ENCODE measurements at places on chromosomes 5 and 9.

GRCh38 chr9:74735761-74736160 lies 152.0 kb downstream of the TRPM6 start:
- DNase-seq, result no peak

GRCh38 chr5:103307470-103307869 lies 48.9 kb downstream of the MACIR start:
- no peak for DNase-seq

DNA sequence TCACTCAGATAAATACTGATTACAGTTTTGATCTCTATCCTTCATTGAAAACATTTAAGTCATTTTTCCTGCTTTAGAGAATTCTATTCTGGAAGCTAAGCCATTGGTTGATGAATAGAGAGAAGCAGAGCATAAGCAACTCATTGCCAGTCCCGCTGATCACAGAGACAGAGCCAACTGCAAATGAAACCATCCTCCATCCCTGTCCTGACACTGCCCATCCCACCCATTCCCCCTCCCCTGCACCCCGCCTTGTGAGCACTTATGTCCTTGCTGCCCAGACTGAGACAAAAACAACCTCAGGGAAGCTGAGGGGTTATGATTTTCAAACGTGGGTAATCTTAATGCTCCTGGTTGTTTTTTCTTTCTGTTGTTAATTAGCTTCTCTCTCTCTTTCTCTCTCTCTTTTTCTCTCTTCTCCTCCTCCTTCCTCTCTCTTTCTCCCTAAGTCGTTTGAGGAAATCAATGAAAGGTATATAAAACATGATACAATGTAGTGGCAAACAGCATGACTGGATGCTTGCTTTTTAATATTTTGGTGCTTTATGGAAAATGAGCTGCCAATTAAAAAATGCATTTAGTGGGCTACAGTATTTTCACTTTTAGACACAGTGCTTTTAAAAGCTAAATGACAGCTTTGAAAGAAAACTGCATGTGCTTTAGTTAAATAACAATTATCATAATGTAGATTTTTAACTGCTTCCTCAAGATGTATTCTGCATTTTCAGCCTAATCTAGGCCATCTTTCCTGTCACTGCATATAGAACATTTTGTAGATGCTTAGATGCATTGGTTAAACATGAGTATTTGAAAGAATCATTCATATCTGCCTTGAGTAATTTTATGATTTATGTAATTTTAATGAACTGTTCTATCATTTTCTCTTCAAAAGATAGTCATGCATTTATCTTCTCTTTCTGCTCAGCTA lies 57.3 kb downstream of the CMYA5 start:
- no peak for DNase-seq

- no peak for DNase-seq
Observed at GRCh38 chr5:150655221-150655620, 5.8 kb upstream of the MYOZ3 start.

- DNase-seq, result no peak
Observed at GRCh38 chr9:28770226-28770625, 1196.9 kb upstream of the C9orf72 start.

GRCh38 chr9:112887381-112887780 lies 3.3 kb downstream of the SLC46A2 start:
- no peak for DNase-seq

- DNase-seq, result no peak
Observed at GRCh38 chr5:122937914-122938313, 92.5 kb downstream of the SNX24 start.

DNA sequence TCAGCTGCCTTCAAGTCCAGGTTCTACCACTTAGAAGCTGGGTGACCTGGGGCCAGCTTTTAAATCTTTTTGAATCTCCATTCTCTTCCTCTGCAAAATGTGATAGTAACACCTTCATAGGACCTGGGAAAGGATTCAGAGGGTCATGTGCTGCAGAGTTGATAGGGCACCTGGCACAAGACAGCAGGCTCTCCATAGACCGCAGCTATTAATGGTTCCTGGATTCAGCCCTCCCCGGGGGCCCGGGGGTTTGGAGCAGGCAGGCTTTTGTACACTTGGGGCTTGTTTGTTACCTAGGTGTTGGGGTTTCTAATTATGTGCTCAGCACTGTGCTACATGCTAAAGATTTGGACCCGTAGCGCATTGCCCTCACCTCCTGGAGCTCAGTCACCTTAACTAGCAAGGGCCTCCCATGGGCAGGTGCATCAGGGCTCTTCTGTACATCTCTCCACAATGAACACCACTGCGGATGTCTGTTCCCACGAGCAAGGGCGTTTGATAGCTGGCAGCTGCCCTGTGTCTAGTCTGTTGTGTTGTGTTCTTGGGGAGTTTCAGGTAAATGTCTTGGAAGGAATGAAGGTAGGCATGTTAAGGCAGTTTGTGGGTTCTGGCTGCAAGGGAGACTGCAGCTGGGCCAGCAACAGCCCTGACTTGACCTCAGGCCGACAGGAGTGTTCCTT lies 12.1 kb downstream of the PRRC2B start:
- no peak for DNase-seq

DNA sequence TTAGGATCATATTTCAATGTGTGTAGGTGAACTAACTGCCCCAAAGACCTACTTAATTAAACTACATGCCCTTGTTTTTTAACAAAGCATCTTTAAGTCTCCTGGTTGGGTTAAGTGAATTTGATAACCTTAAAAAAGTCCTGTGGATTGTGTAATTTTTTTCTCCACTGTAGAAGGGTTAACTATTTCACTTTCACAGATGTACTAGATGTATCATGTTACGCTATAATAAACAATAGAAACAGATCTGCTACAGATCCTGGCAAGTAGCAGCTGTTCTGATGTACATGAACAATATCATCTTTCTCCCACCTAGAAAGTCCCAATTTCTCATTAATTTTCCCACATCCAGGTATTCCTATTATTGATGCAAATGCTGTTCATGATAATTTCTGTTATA lies 18.9 kb downstream of the KIF24 start:
- DNase-seq, result no peak

DNA sequence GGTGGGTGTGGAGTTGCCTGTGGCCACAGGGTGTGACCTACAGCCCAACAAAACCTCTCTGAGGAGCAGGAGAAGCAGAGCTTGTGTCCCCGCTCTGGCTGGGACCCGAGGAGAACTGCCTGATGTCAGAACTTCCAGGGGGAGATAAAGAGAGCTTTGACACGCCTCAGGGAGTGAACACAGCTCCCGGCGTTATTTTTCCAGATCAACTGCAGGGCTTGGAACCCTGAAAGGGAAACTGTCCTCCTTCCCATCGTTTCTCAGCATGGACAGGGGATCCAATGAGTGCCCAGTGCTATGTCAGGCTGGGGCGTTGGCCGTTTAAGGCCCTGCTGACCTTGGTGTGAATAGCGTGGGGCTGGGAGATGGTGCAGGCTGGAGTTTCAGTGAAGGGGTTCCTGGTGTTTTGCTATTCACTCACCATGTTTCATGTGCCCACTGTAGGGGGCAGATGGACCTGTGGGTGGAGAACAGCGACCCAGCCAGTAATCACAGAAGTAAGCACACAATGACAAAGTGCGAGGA lies 22.0 kb downstream of the GADD45G start:
- no peak for DNase-seq

DNA sequence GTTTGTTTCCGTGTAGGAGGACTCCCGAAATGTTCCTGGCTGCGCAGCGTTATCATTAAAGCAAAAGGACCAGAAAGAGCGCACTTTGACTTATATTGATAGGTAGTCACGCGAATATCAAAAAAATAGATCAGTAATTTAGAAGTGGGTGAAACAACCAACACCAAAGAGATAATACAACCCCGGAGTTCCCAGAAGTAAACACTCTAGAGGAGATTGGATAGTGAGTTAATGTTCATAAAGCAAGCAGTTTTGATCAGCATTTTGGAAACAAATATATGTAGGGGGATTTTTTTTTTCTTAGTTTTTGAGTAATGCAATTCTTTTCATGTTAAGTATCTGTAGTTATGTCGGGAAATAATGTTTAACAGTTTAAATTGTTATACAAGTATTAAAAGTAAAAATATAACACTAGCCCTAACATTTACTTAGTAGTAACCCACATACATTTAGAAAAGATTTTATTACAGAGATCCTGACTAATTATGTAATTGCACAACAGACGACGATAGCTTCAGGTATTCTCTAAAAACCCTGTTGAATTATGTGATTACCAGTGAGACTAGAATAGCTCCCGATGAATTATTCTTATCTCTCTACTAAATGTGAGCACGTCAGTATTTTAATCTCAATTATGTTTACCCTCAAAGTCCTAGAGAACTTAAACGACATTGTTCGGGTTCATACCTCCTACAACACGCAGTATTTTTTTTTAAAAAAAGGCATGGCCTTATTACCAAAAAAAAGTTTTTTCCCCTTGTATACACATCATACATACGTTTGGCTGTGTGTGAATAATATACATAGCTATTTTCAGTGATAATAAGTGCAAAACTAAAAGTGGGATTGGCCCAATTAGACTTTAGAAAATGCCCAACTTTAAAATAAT lies 9.4 kb upstream of the NFIB start:
- DNase-seq, result no peak

DNA sequence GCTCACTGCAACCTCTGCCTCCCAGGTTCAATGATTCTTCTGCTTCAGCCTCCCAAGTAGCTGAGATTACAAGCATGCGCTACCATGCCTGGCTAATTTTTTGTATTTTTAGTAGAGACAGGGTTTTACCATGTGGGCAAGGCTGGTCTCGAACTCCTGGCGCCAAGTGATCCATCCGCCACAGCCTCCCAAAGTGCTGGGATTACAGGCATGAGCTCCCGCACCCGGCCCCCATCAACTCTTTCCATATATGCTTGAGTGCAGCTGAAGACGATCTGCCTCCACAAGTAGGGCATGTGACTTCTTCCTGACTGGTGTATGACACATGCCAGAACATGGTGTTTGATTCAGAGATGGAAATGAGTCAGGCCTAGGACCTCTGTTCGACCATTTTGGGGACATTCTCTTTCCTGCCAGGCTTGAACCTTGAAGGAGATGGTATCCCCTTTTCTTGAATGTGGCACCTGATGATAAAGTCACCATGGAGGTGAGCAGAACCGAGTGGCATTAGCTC lies 7.5 kb upstream of the CNOT6 start:
- no peak for DNase-seq

DNA sequence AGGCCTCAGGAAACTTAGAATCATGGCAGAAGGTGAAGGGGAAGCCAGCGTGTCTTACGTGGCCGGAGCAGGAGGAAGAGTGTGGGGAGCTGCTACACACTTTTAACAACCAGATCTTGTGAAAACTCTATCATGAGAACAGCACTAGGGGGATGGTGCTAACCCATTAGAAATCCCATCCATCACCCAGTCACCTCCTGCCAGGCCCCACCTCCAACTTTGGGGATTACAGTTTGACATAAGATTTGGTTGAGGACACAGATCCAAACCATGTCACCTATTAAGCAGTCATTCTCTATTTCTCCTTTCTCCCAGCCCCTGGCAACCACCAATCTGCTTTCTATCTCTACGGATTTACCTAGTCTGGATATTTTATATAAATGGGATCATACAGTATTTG lies 26.9 kb downstream of the PBX3 start:
- no peak for DNase-seq

DNA sequence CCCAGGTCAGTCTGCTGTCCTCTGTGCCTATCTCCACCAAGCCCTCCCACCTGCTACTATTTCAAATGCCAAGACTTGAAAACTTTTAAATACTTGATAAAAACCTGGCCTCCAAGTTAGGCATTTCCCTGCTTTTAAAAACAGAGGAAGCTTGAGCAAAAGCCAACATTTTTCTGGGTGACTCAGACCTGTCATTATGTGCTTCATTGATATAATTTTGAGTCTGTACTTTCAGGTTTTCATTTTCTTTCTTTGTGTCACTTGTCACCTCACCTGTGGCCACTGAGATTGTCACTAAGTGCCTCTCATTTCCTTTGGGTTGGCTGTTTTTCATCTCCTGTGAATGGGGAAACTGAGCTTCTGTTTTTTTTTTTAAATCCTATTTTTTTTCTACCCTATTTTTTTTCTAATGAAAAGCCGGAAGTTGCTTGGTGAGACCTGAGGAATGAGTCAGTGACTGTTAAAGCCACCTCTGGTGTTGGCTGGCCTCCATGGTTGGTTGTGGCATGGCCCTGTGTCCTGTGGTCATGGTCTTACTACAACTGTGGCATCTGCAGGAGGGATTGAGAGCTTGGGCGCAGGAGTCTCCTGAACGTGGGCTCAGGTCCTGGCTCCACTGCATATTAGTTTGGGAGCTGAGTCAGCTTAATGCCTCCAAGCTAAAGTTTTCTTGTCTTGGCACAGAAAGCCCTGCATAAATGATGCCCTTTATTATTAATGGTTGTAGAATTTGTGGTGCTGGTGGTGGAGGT lies 56.7 kb downstream of the ARHGAP26 start:
- DNase-seq, result no peak

DNA sequence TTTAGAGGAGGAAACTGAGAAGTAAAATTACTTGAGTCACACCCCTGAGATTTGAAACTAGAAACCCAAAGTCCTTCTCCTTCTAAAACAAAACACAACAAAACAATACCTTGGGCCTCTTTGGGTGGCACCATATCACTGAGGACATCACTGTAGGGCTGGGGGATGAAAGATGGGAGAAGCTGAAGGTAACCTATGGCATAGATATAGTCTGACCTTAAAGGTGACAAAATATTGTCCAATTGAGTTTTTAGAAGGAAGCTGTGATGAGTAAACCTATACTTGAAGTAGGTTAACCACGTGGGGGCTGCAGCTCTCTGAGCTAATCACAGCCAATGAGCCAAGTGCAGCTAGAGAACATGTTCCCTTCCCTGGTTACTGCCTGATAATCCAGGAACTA lies 167.4 kb upstream of the CD180 start:
- DNase-seq, result no peak

DNA sequence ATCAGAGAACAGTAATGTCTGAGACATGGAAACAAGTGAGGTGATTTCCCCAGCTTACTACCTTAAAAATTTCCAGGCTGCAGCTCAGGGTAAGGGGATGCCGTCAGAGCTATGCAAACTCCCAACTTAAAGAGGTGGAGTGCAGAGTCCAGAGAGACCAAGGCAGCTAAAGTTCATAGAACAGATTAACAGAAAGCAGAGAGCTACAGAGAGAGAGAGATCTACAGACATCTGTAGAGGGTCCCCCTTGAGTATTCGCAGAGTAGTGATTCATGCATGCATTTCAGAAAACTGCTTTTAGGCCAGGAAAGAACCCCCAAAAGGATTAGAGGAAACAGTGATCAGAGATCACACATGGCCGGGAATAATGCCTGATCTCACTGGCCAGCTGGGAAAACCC lies 306.2 kb upstream of the PUM3 start:
- no peak for DNase-seq

DNA sequence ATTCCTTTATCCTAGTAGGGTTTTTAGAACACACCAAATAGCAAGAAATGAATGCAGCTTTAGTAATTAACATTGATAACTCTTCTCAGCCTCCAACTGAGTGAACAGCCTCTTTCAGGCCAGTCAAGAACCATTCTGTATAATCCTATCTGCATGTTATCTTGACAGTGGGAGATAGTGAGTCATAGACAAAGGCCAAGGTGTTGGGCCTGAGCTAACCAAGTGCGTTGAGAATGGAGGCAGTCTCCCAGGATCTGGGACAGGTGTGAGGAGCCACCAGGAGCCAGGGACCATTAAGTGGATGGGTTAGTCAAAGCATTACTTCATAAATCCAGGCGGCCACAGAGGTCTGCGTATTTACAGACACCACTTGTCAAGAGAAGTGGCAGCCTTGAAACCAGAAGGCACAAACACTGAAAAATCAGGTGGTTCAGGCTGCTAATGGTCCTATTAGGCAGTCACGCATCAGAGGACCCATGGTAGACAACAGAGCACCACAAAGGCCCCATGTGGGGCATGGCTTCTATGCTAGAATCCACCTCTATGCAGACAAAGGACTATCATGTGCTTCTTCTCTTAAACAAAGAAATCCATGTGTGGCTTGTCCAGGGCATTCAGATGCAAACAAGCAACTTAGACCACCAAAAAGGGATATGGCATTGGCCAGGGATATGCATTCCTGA lies 409.7 kb upstream of the PIK3R1 start:
- no peak for DNase-seq

All from GM12864 (cell line).